CD4-positive, alpha-beta T cell treated with Interleukin-4 for 1 hour (primary cell): ENCODE measurements at places on chromosomes 3 and 15.

DNA sequence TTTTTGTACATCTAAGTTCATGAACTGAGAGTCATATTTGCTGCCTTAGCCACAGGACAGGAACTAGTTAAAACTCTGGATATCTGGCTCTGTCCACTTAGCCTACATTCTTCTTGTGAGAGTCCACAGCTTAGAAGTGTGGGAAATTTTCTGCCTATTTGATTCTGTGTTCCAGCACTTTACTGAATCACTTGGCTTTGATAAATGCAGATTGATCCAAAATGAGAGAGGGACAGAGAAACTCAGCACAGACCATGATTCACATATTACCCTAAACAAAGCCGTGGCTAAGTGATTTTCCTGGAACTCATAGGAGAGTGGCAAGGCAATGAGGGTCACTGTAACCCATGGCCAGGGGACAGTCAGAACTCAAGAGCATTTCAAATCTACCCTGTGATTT, 87.5 kb upstream of the CADPS start:
- no peak for DNase-seq

DNA sequence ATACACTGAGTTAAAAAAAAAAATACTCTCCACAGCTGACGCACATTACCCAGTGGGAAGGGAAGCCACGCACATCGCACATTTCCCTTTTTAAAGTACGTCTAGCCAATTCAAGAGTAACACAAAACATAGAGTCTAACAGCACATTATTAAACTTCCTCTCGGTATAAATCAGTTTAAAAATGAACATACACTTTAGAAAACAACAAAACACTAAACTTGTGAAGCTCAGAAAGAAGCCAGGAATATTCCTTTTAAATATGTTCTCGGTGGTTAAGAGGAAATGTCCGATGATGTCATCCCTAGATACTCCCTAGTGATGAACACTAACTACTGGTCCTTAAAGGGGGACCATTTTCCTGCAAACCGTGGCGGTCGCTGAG, 721 bp downstream of the MYEF2 start:
- DNase-seq = peak; percentile 34

GRCh38 chr3:9881441-9881840, 1.4 kb upstream of the CIDEC start:
- no peak for DNase-seq

DNA sequence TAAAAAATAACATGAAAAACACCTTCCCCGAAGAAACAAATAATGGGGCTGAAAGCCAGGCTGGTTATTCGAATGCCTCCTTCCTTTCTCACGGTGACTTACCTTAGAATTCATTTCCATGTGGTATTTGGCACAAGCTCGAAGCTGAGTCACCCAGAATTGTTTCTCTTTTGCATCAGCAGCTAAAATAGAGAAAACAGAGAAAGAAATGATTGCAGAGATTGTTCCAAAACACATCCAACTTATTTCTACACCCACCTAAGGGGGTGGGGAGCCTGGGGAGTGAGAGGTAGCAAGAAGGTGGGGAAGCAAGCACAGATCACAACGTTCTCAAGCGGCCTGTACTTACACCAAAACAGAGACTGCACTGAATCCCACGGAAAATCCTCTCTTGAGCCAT, 104.7 kb downstream of the OSBPL10 start:
- DNase-seq = no peak

DNA sequence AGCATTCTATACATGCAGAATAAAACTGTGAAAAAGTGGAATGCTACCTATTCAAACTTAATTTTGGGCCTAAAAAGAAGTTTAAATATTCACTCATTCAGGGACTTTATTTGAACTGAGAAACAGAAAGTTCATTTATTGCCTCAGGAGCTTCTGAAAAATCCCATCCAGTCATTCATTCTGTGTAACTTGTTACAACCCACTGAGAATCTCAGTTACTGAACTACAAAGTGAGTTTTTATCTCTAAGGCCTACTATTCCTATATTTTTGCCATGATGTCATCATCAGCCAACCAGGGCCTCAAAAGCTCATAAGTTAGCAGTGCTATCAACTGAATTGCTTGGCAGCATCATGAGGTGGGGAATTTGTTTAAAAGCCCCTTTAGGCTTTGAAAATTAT, 98.0 kb upstream of the BOC start:
- no peak for DNase-seq

DNA sequence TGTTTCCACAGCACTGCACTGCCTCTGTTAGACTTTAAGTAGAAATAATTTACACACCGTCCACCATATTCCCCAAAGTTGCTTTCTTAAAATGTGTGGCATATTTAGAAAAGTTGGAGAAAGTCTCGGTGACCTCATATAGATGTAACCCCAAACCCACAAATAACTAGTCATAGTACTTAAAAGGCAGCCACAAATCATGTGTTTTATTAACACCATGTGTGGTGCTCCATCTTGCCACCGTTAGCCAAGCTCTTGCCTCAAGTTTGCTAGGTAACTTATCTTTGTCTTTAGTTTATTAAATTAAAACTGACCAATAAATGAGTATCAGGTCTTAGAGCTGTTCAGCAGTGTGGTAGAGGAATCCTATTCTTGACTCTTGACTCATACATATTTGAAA, 257.9 kb downstream of the UBE2E2 start:
- DNase-seq = no peak

DNA sequence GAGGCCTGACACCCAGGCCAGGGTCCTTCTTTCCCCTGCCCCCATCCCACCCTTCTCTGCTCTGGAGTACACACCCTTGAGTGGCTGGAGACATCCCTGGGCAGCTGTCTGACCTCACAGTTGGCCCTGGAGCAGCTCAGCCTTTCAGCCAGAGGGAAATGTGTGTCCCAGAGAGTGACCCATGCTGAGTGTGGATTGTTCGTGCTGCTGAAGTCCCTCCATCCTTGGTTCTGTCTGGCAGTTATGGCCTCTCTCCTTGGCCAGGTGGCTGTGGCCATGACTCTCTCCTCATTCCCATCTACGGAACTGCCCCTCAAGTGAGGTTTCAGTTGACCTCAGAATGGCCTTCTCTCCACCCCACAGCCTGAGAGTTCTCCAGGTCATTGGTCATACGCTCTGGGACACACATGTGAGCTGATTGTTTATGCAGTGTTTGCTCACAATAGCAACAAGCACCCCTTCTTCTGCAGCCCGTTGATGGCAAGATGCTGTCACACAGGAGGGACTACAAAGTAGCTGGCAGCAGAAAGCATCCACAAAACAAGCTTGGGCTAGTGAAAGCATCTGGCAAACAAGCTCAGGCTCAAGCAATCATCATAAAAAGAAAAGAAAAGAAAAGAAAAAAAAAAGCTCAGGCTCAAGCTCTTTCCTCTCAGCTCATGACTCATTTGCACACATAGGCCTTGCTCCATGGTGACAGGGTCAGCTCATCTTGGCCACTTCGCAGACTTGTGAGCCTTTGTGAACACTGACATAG, 55.3 kb upstream of the ITGA11 start:
- no peak for DNase-seq

- no peak for DNase-seq
Measured at GRCh38 chr3:46293035-46293724, 50.9 kb downstream of the CCR3 start.
